ENCODE measurements at places on chromosomes 1 and 21.

- DNase-seq, result no peak
These were observed 3.8 kb downstream of the TRPM2 start for GRCh38 chr21:44357064-44357837.

GRCh38 chr21:44773291-44773932, 28.2 kb downstream of the UBE2G2 start:
- no peak for DNase-seq

DNA sequence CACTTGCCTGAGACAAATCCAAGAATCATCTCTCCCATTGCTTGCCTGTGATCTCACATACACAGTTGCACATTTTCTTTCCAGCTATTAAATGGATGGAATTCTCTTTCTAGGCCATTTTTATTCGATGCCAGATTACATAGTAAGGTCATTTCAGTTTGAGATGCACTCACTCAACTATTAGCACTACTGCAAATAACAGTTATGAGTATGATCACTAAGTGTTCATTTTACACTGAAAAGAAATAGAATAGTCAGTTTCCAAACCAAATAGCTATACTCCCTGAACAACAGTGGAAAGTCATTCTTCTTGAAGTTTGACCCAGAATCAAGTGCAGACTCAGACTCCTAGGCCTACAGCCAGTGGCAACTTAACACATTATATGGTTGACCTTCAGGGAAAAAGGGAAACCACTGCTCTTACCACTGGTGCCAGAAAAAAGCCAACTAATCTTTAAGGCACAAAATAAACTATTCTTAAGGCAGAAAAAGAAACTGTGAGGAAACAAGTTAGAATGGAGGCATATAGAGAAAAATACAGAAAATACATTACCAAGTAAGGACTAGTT, 31.5 kb downstream of the WNT2B start:
- no peak for DNase-seq

DNA sequence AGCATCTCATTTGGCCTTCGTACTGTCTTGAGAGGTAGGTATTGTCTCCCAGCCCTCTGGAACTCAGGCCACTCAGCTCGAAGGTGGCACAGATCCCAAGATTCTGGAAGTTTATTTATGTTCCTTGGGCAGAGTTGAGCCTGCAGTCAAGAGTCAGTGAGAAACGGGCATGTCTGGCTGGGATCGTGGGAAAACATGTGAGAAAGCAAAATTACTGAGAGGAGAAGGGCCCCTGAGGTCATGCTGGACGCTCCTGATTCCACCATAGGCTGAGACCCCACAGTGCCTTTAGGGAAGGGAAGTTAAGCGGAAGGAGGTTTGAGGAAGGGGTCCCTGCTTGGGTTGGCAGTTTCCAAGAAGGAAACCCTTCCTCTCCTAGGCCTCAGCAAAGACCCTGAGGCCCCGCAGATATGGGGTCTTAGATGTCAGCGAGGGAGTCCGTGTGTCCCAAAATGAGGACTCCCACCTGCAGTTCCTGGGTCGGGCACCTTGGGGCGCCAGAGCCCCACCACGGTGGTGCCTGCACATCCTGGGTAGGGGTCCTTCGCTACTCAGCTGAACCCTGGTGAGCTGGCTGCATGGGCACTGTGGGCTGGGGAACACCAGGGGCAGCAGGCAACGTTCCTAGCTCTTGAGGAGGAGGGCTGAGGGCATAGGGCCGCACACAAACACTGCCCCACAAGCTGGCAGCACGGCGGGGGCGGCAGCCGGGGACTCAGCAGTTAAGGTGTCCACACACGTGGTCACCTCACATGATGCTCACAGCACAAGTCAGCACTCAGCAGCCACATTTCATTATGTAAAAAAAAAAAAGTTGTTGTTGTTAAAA, 12.3 kb upstream of the SEMA4A start:
- no peak for DNase-seq

DNA sequence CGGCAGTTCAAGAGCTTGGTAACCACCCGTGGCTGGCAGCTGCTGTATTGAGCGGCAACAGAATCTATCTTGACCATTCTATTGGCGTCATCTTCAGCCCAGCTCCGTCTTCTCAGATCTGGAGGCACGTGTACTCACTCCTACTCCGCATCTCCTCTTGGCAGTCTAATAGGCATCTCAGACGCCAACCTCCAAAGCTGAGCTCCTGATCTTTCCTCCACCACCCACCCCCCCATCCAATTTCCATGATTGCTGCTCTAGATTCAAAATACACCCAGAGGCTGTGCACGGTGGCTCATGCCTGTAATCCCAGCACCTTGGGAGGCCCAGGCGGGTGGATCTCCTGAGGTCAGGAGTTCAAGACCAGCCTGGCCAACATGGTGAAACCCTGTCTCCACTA, 84.6 kb upstream of the CASZ1 start:
- no peak for DNase-seq

DNA sequence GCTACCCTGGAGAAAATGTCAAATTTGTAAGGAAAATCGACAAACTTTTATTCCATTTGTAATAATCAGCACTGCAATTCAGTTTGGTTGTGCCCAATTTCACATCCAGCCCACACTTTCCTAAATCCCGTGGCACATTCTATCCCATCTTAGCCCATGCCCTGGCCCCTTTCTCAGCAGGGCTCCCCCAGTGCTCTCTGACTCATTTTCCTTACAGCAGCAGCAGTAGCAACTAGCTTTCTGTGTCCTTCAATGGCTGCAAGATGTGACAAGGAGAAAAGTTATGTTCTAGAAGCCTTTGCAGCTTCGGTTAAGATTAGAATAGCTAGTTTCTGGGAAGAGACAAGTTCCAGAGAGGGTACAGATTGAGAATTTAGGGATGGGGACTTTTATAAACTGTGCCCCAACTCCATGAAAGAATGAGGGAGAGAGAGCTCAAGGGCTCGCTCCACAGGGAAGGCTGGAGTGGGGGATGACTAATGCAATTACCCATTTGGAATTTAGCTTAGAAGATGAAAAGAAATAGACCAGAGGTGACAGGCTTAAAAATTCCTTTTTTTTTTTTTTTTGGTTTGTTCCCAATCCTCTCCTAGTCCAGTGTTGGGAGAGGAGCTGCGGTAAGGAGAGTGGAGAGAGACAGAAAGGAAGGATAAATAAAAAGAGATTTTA, 47.0 kb upstream of the POU2F1 start:
- DNase-seq, result no peak

GRCh38 chr21:31190516-31190915, 152.2 kb upstream of the KRTAP19-8 start:
- no peak for DNase-seq

GRCh38 chr1:12153181-12153785, 13.5 kb upstream of the TNFRSF1B start:
- DNase-seq, result peak; percentile 55

DNA sequence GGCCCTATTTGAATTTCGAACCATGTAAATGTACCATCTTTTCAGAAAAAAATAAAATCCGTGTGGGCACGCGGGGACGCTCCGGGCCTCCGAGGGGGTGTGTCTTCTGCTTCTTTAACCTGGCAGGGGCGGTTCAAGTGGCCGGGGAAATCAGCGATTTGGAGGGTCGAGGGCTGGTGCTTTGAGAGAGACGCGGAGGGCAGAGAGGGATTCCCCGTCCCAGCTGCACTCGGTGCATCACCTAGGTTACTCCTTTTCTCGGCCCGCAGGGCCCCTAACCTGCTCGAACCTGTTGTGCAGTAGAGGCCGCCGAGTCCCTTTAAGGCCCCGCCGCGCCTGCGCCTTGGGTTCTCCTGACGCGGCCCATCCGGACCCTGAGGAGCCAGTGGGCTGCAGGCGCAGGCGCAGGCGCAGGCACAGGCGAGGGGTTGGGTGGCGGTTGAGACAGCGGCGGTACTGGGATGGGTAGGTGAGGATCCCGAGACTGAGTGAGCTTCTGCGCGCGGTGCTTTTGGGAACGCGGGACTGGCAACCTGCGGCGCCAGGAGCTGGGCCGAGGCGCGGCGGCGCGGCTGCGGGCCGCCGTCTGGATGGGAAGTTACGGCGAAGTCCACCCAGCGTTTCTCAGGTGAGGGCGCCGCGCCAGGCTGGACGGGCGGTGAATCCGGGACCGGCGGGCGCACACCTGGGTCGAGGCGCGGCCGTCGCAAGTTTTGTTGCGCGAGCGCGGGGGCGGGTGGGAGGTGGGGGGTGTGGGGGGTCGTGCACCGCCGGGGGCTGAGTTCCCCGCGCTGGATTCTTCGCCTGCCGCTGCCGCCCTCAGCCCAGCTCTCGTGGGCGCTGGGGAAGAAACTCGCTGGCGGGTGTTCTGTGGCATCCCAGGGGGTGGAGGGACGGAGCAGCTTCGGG, at the start of gene NBPF3:
NBPF3 (plus strand) TSS at position 417 of the 909 bp plus-strand sequence. CDS start 4,950 bp downstream, outside the sequence.
- DNase-seq, result peak; percentile 89

DNA sequence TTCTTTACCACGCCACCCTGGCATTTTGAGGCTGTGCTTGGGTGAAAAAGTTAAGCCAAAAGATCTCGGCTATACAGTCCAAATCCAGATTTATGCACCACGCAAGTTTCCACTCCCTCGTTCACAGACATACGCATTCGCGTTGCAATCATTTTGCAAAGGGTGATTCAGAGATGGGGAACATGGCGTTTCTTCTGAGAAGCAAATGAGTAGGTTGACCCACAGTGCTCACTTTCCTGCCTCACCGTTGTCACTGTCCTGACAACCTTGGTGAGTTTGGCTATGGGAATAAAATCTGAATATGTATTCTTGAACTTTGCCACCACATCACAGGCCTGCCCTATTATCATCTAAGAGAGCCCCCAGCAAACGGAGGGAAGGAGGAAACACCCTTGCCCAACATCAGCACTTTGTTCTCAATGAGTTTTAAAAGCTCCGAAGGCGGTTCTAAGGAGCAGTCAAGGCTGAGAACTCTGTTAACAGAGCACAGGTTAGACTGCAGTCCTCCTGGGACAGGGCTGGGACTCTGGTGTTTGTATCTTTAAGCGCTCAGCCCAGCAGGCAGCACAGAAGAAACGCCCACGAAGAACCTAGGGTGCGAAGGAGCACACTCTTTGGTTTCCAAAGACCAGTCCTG, 86.4 kb downstream of the RUNX1 start:
- no peak for DNase-seq

GRCh38 chr1:44808063-44808937, at the start of gene BTBD19:
TSS of gene BTBD19 (plus strand) at chr1:44808523. CDS start at chr1:44808821, 298 bp downstream.
- peak; percentile 93 for DNase-seq

- DNase-seq, result no peak
These were observed 50.7 kb upstream of the LGALS8 start for GRCh38 chr1:236472850-236473788.

DNA sequence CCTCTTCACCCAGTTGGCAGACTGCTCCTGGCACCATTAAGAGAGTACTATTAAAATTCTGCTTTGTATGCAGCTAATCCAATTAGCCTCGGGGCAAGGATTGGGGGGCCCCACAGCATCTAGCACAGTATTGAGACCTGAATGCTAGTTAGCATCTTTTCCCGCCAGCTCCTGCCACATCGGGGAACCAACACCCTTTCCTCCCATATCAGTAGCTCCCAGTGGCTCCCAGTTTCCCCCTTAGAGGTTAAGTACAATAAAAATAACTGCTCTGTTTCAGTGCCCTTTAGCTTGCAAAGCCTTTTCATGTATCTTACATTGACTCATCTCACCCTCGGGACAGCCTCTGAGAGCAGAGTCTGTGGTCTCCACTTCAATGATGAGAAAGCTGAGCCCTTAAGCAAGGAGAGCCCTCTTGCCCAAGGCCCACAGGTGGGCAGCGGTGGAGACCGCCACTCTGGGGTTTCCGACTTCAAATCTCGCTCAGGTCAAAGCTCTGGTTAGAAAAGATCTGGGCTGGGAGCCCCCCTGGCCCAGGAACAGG, 4.2 kb upstream of the PMVK start:
- no peak for DNase-seq

DNA sequence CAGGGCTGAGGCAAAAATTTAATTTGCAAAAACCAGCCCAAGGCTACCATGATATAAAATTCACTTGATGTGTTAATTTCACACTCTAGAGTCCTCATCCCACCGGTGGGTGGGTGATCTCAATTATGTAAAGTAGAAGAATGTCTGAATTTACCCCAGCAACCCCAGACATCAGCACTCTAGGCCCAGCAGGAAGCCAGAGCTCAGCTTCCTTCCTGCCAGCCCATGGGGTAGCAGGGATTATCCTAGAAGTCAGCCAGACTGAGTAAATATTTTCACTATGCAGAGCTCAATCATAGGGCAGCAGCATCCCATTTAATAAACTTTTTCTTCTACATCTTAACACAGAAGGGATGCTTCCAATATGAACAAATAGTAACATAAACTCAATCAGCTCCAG, 71.0 kb downstream of the SIPA1L2 start:
- no peak for DNase-seq

DNA sequence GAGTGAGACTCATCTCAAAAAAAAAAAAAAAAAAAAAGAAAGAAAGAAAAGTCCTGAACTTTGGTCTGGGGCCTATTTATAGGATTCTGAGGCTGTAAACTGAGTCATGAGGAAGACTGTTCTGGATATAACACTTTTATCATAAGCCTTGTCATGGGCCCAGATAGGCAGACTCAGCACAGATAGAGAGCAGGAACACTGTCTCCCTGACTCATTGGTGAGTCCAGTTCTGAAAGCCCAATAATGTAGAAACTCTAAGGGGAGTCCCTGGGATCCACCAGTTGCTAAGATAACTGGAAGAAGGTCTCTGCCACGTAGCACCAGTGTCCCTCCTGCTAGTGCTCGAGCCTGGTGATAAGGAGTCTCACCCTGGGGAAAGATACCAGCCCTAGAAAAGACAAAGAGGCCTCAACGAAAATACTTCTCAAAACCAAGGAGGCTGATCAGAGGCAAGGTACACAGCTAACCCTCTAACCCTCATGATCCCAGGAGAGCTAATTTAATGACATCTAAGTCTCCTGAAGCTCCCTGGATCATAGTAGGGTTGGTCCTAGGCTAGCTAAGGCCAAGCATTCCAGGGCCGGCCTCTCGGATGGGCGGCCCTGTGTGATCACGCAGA, 43.5 kb downstream of the LPAR3 start:
- DNase-seq, result no peak

DNA sequence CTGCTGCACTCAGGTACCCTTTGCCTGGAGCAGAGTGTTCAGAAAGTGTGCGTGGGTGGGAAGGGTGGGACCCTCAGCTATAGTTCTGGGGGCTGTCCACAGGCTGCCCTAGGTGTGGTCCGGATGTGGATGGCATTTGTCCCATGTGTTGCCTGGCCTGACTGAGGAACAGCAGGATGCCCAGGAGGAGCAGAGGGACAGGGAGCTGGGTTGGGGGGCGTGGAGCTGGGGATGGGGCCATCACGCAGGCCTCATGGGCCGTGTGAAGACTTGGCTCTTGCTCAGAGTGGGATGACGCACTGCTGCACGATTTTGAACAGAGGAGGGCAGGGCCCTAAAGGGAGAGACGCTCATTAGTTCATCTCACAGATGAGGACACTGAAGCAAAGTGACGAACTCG, 17.0 kb downstream of the C1orf115 start:
- no peak for DNase-seq

GRCh38 chr1:7526196-7526866, 244.8 kb upstream of the VAMP3 start:
- DNase-seq, result no peak

GRCh38 chr1:219387211-219387610, 213.5 kb downstream of the LYPLAL1 start:
- DNase-seq, result no peak

DNA sequence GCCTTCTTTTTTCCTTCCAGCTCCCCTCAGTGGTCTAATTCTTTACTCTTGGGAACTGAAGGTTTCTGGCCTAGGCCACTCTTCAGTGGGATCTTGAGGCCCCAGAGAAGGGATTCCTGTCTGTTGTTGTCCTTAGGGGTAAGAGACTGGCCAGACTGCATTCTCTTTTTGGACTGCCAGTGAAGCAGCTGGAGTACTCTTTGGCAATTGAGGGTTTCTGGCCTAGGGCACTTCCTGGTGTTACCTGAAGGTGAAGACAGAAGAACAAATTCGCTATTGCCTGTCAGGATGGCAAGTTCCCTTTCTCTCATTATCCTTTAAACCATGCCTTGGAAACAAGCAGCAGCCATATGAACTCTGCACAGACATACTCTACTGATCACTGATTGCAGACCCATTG, 286.6 kb upstream of the ZP4 start:
- DNase-seq, result no peak

All from amniotic stem cell (primary cell).